Fibroblast of mammary gland (primary cell): ENCODE measurements at places on chromosomes 6 and 20.

DNA sequence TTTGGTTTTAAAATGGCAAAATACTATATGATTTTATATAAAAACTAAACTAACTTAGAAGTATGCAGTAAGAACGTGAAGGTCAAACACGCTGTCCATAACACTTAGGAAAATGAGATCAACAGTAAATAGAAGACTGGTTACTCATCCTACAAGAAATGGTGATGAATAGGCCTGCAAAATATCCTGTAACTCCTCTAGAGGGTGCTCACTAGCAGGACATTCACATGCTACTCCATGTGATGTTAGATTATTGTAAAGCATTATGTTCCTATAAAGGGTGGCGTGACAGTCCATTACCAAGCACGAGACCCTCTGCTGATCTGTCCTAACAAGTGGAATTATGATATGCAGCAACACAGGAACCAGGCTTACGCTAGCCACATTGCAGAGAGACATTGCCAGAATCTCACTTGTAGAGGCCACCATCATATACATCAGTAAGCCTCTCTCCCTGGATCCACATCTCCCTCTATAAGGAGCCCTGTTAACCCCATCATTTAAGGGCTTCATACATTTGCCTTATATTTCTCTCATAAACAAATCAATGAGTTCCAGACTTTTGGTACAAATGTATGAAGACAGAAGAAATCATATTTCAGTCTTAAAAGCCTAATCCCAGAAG, 18.0 kb upstream of the DEFB129 start:
- DNase-seq: peak; percentile 81

DNA sequence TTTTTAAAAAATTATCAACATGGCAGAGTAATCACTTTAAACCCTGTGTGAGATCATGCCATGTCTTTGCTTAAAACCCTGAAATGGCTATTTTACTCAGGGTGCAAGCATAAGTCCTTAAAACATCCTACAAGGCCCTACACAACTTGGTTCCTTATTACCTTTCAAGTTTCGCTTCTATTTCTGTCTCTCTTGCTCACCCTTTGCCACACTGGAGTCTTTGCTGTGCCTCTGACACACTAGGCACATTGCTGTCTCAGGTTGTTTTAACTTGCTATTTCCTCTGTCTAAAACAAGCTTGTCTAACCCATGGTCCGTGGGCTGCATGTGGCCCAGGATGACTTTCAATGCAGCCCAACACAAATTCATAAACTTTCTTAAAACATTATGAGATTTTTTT, 55.6 kb downstream of the KIAA0408 start:
- no peak for DNase-seq

GRCh38 chr6:128000363-128000762, 99.5 kb upstream of the THEMIS start:
- no peak for DNase-seq

DNA sequence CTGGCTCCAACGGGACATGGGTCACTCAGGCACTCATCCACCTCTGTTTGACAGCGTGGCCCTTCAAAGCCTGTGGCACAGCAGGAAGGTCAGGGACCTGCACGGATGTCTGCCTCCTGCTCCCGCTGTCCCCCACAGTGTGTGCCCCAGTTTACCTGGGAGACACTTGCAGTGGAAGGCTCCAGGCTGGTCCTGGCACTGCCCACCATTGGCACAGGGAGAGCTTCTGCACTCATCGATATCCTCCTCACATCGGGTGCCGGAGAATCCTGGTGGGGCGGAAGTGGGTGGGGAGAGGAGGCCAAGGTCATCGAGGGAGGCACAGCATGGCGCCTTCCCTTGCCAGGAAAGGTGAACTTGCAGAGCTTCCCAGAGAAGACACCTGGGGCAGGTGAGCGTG, 6.9 kb downstream of the NOTCH4 start:
- DNase-seq: no peak

GRCh38 chr6:50128420-50129005, 78.8 kb upstream of the DEFB112 start:
- peak; percentile 26 for DNase-seq

DNA sequence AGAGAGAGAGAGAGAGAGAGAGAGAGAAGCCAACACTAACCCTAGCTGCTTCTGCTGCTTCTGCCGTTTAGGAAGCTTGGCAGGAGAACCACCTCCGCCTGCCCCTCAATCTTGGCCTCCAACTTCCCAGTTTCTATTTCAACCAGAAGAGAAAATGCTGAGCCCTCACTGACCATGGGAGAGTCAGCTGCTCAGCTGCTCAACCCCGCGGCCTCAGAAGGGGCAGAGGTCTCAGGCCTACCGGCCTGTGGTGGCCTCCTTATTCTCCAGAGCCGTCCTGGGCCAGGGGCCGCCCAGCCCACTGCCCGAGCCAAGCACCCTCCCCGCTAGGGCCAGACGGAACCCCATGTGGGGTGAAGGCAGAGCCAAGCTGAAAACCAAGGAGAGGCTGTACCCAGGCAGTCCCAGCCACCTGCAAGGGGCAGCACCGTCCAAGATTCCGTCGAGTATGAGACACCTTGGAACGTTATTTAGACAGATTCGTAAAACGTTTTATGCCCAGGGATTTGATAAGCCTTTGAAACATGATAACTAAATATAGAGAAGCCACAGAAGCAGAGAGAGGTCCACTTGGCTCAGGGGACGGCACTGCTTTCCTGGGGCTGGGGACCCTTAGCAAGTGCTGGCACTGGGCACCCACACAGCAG, 116.6 kb downstream of the DLL1 start:
- DNase-seq: no peak

DNA sequence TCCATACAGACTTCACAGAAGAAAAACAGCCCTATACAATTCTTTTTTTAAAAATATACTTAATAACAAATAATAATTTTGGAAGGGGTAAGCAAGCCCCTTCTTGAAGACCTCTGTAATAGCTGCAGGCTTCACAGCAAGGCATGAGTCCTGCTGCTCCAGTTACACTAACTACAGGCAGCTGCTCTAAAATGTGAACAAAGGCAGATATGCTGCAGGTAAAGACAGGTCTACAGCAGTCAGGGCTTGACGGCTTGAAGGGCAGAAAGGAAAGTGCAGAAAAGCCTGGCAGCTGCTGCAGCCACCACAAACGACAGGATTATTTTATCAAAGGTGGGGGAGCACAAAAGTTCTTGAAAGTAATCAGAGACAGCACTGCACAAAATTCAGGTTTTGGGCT, 11.3 kb downstream of the FAXC start:
- no peak for DNase-seq

DNA sequence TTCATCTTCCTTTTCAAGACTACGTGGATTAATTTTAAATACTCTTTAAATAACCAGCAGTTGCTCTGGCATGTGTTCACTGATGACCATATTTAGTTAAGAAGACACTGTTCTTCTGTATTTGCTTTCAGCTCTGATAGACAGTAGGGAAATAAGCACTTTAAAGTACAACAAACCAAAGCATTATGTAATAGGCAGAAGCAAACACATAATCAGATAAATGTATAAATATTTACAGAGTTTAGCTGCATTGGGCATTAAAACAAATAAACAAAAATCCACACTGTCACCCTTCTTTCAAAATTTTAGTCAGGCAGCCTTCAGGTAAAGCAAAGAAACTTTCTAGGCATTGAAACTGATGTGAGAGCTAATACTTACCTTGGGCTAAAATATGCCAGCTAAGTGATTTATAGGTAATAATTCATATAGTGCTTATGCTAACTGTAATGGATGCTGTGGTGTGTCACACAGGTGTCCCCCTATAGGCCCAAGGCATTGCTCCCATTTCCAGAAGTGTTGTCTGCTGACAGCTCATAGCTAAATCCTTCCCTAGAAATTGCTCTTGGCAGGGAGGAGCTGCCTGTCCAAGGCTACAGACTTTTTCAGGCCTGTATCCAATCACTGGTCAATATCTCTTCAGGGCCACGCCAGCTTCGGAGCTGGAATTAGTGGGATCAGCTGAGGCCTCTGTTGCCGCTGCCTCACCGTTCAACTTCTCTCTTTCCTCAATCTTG, 111.5 kb upstream of the CITED2 start:
- DNase-seq: no peak

DNA sequence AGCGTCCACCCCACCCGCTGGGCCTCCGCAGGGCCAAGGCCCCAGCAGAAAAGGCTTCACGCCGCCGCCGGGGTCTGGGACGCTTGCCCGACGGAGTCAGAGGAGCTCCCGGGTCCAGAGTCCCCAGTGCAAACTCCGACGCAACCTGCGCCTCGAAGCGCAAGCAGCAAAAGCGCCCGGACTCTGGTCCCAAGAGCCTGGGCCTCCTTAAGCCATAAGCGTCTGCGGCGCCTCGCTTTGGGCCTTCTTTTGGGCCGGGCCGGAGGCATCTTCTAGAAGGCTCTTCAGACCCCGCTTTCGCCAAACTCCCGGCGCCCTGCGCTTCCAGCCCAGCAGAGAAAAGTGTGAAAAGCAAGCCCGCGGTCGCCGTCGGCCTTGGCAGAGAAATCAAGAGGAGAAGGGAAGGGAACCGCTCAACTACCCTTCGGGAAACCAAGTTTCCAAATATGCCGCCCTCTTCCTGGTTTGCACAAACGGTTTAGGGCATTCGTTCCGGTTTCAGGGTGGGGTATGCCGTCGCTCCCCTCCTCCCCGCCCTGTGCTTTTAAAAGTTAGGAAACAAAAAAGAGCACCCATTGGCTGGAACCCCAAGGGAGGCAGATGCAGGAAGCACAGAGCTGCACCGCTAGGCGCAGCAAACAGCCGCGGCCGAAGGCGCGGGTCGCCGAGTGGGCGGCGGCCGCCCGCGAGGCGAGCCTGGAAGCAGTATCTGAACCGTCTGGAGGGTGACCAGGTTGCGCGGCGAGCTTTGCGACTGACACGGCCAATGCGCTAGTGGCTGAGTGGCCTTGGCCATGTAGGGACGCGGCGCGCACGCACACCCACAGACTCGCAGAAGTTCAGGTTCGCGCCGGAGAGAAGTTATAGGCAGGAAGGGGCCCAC, 1.2 kb downstream of the TBX18 start:
- DNase-seq: peak; percentile 92

- DNase-seq: peak; percentile 86
Observed at GRCh38 chr6:111971866-111972532, 81.9 kb upstream of the CCN6 start.

DNA sequence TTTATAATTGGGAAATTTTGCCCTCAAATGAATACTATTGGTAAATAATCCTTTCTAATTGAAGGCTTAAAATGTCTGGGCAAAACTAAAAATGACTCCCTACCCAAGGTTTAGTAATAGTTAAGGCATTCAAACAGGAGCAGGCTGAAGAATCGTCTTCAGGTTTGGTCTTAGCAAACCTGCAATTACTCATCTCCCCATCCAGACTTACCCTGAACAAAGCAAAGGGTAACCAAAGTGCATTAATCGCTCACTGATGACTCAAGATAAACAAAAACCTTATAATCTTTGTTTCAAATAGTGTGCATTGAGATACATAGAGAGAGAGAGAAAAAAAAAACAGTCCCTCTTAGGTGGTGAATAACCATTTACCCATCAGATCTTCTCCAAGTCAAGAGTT, 225.5 kb downstream of the BMP2 start:
- DNase-seq: peak; percentile 34

DNA sequence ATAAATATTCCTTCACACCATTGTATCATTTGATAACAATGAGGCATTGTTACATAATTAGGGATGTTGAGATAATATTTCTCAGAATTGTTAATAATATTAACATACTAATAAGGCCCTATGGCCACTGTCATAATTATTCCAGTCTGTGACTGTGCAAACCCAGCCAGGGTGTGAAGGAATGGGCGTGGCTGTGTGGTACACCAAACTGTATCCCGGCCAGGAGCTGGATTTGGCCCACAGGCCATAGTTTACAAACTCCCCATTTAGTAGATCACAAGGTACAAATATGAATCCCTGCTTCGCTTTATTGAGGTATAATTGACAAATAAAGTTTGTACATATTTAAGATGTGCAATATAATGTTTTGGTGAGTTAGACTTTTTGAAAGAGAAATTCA, 894.7 kb downstream of the C6orf118 start:
- DNase-seq: no peak

DNA sequence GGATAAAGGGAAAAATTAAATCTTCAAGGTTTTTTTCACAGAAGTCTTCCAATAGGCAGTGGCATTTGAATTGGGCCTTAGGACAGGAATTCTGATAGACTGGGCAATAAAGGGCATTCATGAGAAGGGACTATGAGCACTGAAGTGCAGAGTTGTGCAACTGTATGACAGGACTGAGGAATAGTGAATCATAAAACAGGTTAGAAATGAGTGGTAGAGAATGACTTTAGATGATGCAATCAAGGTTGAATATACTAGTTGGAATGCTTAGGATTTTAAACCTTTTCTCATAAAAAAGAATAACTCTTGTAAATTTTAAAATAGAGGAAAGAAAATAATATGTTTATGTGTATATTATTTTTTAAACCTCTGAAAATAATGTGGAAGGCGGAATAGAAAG, 944.7 kb downstream of the PHF3 start:
- DNase-seq: peak; percentile 71

- no peak for DNase-seq
Observed at GRCh38 chr6:2718334-2719092, 32.2 kb downstream of the MYLK4 start.

DNA sequence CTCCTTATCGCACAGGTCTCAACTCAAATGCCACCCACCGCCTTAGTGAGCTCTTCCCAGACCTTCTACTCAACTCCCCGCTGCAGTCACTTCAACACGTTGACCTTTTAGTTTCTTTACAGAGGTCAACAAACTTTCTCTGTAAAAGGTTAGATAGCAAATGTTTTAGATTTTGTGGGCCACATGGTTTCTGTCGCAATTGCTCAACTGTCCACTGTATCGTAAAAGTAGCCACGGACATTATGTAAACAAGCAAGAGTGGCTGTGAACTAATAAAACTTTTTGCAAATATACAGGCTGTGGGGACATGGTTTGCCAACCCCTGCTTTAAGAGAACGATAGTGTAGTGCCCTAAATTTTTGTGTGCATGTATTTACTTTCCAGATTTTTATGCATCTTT, 247.6 kb upstream of the TSHZ2 start:
- DNase-seq: no peak

- DNase-seq: no peak
Observed at GRCh38 chr6:37463110-37463509, 30.1 kb downstream of the CMTR1 start.

DNA sequence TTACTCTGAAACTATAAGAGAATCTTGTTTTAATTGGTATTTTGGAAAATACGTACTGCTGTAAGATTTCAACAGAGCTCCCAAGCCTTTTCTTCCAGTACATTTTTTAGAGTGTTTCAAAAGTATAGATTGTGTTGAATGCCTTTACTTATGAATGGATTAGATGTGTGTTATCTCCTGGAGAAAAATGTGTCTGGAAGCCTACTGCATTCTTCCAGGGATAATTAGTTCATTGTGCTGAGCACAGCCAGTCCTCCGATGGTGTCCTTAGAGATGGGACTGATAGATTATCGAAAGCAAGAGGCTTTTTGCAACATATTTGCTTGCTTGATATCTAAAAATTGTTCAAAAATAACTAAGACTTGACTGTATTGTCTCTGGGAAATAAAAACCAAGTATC, 114.2 kb downstream of the PLEKHG1 start:
- no peak for DNase-seq

DNA sequence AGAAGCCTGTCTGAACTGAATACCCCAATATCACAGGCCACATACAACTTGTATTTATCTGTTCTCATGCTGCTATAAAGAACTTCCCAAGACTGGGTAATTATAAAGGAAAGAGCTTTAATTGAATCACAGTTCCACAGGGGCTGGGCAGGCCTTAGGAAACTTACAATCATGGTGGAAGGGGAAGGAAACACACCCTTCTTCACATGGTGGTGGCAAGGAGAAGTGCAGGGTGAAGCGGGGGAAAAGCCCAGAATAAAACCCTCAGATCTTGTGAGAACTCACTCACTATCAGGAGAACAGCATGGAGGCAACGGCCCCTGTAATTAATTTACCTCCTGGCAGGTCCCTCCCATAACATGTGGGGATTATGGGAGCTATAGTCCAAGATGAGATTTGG, 50.3 kb upstream of the FNDC1 start:
- no peak for DNase-seq

- DNase-seq: no peak
Observed at GRCh38 chr20:13862245-13862644, 77.4 kb downstream of the NDUFAF5 start.
